ENCODE measurements at places on chromosomes 2 and 18. TPM values are rescaled to one million over a fixed set of nuclear protein-coding genes. Genes with fewer than 3 reads are reported as not detected.
A peak's percentile ranks its signal among the peaks of the same experiment; 100 is the strongest.

- peak; percentile 33 for DNase-seq
Measured at GRCh38 chr2:60707750-60708371, 48.2 kb upstream of the PAPOLG start.

The CTAGE1 gene
- polyA plus RNA-seq, result 0.11 TPM

The NGEF gene
- 1.3 TPM for polyA plus RNA-seq

The SOS1 gene
- 62.1 TPM for polyA plus RNA-seq

The CIDEA gene
- 1.7 TPM for polyA plus RNA-seq

The PARD6G gene
- 23.1 TPM for polyA plus RNA-seq

The NAGK gene
- 109 TPM for polyA plus RNA-seq

- peak; percentile 2 for DNase-seq
Measured at GRCh38 chr2:227052879-227053278, 111.1 kb downstream of the COL4A4 start.

The PMAIP1 gene
- polyA plus RNA-seq, result 1.9 TPM

DNA sequence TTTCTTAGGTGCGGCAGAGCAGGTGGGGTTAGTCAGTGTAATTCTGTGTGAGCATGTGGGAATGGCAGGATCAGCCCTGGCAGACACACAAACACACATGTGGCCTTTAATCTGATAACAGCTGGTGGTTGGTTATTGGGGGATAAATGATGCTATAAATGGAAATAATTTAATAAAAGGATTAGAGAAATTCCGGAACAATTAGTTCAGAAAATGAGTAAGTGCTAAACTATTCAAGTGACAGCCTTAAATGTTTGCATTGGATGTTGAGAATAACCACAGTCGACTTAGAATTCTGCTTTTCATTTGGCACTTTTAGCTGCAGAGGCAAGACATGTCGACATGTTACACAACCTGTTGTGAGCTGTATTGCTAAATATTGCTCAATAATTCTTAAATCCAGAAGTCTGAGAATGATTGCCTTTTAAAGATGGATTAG, 7.2 kb downstream of the SMYD1 start:
- no peak for DNase-seq

GRCh38 chr18:46110406-46110805, 6.2 kb downstream of the HAUS1 start:
- no peak for DNase-seq

DNA sequence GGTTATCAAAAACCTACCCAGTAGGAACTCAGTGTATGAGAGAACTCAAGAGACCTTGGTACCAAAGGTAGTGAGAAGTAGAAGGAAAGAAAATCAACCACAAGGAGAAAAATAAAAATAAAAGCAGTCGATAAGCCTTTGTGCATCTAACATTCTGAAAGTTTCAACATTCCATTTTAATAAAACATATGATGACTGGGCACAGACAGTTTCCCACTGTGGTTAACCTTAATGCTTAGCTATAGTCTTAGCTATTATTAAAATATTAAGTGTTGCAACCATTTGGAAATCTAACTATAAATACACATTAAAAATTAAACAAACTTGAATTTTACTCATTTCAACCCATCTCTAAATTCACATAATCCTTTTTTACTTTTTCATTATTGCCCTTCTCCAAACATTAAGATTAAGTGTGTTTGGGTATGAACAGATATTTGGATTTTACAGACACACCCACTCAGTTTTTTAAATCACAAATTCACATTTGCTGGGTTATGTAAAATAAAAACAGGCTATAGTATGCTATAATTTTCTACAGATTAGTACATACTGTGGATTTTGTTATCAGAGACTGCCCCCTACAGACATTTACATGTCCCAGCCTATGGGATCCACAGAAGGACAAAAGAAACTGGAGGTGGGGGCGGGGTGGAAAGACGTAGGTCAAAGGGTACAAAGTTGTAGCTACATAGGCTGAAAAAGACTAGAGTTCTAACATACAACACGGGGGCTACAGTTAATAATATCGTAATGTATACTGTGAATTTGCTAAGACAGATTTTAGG, 32.8 kb downstream of the SRBD1 start:
- DNase-seq, result no peak

- DNase-seq, result no peak
Measured at GRCh38 chr2:60297296-60298005, 256.0 kb downstream of the BCL11A start.

DNA sequence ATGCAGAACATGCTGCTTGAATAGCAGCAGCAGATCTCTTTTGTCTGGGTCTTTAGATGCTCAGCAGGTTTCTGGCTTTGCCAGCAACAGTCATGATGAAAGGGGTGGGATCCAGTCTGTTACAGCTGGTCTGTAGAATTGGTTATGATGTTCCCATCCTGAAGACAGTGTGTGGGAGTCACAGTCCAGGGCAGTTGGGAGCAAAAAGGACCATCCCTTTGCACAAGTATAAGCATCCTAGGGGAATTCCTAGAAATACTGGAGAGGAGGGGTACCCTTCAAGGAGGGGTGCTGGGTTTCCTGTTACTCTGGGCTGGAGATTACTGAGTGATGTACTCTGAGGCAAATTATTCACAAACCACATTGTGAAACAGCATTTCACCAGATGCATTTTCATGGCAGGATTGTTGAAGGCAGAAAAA, 119.9 kb upstream of the RND3 start:
- DNase-seq, result no peak

DNA sequence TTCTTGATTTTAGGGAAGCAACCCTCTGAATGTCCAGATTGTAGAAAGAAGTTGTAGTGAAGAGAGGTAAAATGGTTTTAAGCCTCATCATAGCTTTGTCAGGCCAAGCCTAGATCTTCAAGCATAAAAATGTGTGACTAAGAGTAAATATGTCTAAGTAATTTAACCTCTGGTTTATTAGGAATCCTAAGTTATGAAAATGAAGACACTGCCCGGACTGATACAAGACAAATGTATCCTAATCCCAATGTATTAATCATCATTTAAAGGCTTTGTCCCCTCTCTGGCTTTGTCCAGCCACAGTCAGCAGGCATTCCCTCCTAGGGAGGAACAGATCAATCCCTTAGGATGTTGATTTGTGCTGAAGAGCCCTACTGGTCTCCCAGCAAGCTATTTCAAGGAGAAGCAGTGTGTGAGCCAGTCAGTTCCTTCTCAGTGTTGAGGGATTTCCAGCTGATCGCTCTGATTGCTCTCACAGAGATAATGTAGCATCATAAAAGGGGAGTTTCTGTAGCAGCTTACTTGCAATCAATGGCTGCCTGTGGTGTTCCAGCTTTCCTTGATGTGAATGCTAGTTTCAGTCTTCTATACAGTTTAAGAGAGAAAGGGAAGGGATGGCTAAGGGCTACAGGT, 796.1 kb downstream of the EPHA4 start:
- DNase-seq, result no peak

The POMC gene
- 1.5 TPM for polyA plus RNA-seq

- no peak for DNase-seq
Measured at GRCh38 chr2:115678129-115678528, 1235.7 kb downstream of the DPP10 start.

GRCh38 chr2:66440708-66441497, 6.0 kb downstream of the MEIS1 start:
- DNase-seq, result peak; percentile 55

DNA sequence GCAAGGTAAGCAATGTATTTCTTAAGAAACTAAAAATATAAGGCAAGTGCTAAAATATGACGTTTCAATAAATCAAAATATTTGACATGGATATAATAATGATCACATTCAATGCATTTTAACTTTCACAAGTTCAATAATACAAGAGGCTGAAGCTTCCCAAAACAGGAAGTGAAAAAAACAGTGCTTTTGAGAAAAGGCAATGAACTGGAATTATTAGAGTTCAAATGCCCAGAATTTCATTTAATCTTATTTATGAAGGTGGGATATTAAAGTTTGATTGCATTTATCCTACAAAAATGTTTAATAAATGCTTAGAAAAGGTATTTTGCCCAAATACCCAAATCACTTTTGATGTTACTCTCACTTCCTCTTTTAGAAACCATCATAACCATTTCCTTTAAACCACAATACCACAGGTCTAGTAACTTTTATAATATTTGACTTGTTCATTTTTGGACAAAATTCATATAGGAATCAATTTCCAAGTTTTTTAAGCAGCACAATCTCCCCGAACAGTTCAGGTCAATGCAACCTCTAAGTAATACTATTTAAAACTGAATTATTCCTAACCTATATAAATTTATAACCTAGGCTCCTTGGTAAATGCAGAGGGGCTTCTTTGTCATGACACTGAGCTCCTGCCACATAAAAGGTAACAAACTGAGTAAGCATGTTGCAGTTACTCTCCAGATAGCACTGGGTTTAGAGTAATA, 2.1 kb downstream of the NCKAP1 start:
- no peak for DNase-seq

DNA sequence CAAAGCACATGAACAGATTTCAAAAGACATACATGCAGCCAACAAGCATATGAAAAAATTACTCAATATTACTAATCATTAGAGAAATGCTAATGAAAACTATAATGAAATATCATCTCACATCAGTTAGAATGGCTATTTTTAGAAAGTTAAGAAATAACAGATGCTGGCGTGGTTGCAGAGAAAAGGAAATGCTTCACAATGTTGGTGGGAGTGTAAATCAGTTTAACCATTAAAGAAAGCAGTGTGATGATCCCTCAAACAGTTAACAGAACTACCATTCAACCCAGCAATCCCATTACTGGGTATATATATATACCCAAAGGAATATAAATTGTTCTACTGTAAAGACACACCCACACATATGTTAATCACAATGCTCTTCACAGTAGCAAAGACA, 117.7 kb upstream of the SETBP1 start:
- DNase-seq, result no peak

Data from left lung (tissue), 14 donors.